Upper lobe of left lung (tissue), 6 donors: ENCODE measurements at places on chromosomes 2 and 18. TPM values are rescaled to one million over a fixed set of nuclear protein-coding genes. Genes with fewer than 3 reads are reported as not detected.

- DNase-seq, result no peak
These were observed 33.2 kb upstream of the FOSL2 start for GRCh38 chr2:28359222-28360057.

GRCh38 chr2:215928086-215928485 lies 85.3 kb downstream of the MREG start:
- no peak for DNase-seq

- no peak for DNase-seq
These were observed 241.8 kb downstream of the KLHL29 start for GRCh38 chr2:23626701-23627230.

KLHL29 gene
- total RNA-seq, result 29.5 TPM

SCYGR8 gene
- total RNA-seq, result not detected
